Activated T-cell treated with anti-CD3 and anti-CD28 coated beads for 1 hour (primary cell): ENCODE measurements at places on chromosomes 4 and X.

GRCh38 chrX:74521961-74522751 lies 92.3 kb downstream of the RLIM start:
- DNase-seq = no peak

- DNase-seq = no peak
These were observed 6.4 kb downstream of the TCEAL8 start for GRCh38 chrX:103248553-103248952.

DNA sequence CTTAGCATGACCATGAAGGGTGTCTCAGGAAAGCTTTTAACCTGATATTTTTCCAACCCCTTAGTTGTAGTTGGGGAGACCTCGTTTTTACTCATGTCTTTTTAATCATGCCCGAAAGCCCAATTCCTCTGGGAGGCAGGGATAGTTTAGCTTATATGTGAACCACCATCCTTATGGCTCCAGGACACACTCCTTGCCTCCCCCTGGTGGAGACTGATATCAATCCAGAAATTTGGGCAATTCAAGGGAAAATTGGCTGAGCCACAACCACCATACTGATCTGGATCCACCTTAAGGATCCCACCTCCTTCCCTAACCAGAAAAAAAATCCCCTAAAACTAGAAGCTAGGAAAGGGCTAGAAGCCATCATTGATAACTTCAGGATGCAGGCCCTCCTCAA lies 13.4 kb upstream of the COL25A1 start:
- DNase-seq = no peak

- DNase-seq = no peak
These were observed 9.0 kb downstream of the ABCE1 start for GRCh38 chr4:145107126-145107525.

GRCh38 chr4:103498161-103499070 lies 221.4 kb downstream of the TACR3 start:
- no peak for DNase-seq

DNA sequence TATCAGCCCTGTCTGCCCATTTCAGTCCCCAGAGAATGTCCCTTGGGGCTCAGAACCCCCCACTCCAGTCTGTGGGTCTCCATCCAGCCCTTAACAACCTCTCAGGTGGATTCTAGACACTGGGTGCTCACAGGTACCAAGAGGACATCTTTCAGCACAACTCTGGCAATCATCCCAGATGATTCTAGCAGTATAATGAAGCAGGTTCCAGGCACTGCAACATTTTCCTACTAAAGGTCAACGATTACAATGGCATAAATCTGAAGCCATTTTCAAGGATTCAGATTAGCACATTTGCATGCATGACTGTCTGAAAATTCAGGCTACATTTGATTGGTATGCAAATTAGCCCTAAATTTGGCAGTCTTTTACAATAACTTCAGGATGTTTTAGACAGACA lies 10.0 kb downstream of the SLC2A9 start:
- DNase-seq = no peak

DNA sequence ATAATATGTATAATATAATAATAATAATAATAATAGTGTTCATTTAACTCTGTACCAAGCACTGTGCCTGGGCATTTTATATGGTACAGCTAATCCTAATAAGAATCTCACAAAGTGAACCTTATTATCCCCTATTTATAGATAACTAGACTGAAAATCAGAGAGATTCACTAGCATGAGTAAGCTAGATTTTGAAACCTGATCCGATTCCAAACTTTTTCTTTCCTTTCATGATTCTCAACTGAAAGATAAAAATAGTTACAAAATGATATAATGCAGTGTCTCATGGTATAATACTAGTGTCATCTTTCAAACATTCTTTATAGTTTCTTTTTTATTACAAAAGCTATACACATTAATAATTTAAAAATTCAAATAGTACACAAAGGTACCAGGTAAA lies 55.9 kb upstream of the RNF128 start:
- DNase-seq = no peak

- no peak for DNase-seq
These were observed 22.8 kb downstream of the AGA start for GRCh38 chr4:177419434-177419833.

GRCh38 chr4:24794916-24795665 lies at the start of gene SOD3:
TSS of gene SOD3 (plus strand) at chr4:24795573. CDS start at chr4:24799522, 3,949 bp downstream.
- DNase-seq = no peak
